ENCODE measurements at places on chromosomes 16 and 17.

DNA sequence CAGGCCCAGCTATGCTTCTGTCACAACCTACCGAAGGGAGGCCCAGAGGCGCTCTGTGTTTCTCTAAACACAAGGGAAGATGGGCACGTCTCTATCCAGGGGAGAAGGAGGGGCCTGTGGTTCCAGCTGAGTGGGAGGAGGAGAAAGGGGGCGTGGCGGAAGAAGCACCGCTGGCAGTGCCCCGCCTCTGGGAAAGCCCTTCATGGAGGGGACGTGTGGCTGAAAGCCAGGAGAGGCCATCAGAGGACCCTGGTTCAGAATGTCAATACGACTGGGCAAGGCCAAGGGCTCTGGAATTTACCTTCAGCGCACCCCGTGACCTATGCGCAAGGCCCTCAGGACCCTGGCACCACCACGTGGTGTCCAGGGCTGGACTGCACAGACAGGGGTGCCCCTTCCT, 12.3 kb upstream of the SLC38A8 start:
- no peak for DNase-seq

GRCh38 chr17:57211543-57211942, 44.8 kb upstream of the MSI2 start:
- DNase-seq = no peak

GRCh38 chr17:35313875-35314409, 59.5 kb downstream of the SLFN11 start:
- DNase-seq = peak; percentile 8

- DNase-seq = no peak
These were observed 57.7 kb upstream of the RBFOX3 start for GRCh38 chr17:79668344-79669250.

DNA sequence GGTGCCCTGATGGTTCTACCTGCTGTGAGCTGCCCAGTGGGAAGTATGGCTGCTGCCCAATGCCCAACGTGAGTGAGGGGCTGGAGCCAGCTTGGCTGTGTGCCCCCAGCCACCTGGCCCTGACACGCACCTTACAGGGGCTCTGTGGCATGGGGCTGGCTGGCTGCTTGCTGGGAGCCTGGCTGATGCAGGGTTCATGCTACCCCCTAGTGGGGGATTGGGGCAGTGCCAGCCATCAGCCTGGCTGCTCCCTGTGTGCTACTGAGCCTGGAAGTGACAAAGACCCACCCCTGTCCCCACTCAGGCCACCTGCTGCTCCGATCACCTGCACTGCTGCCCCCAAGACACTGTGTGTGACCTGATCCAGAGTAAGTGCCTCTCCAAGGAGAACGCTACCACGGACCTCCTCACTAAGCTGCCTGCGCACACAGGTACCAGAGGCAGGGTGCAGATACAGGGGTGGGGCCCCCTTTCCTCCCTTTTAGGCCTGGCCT, 5.7 kb downstream of the GRN start:
- DNase-seq = peak; percentile 75

GRCh38 chr17:63967953-63968352, 4.8 kb downstream of the SCN4A start:
- DNase-seq = no peak

DNA sequence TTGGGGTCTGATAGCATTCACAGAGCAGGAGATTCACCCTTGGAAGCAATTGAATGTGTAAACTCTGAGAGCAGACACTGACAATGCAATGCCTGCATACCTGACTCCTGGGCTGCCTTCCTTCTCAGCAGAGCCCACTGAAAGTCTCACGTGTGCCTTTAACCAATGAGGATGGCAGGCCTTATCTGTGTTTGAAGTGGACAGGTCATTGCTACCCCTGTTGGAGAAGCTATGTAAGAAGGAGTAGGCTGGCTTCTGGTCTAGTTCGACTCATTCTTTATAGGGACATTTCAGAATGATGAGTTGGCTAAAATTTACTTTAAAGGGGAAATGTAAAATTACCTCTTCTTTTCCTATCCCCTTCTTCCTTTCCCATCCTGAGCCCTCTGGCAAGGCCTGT, 446.3 kb downstream of the SLC39A11 start:
- DNase-seq = no peak

DNA sequence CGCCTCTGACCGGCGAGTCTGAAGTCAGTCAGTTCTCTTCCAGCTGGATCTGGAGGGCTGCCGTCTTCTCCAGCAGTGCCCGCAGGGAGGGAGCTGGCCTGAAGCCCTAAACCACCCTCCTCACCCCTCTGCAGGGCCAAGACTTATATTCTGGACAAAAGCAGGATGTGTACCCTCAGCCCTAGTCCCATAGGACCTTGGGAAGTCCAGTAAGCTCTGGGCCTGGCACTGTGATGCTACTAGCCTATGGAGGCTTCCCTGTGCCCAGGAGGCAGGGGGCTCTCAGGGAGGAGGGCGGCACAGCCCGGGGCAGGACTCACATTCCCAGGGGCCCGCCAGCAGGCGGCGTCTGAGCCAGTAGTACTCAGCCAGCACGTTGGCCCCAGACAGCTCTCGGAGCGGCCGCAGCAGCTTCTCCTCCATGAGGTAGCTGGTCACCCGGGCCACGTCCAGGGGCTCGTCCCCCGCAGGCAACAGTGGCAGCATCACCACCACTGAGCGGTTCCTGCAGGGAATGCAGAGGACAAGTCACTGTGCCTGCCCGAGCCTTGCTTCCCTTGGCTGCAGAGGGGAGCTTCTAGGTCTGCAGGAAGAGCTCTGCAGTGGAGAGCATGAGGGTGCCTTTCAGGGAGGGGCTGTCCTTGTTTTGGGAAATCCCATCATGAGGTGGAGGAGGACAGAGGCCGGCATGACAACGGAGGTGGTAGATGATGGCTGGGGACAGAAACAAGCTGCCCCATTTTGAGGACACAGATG, 41.7 kb downstream of the RMI2 start:
- peak; percentile 14 for DNase-seq

GRCh38 chr17:56897646-56898424, 16.0 kb downstream of the TRIM25 start:
- no peak for DNase-seq

DNA sequence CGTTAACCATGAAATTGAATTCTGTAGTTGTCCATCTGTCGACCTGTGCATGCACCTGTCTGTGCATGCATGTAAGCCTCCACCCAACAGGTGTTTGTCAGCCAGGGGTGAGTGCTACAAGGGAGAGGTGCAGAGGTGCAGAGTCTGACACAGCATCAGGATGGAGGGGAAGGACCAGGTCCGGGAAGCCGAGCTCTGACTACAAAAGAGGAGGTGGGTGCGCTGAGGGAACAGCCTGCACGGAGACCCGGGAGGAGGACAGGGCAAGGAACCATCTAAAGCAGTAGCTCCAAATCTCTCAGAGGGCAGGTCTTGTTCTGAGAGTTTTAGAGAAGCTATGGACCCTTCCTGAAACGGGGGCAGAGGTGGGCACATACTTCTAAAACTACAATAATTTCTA, 54.1 kb downstream of the B9D1 start:
- DNase-seq = no peak

DNA sequence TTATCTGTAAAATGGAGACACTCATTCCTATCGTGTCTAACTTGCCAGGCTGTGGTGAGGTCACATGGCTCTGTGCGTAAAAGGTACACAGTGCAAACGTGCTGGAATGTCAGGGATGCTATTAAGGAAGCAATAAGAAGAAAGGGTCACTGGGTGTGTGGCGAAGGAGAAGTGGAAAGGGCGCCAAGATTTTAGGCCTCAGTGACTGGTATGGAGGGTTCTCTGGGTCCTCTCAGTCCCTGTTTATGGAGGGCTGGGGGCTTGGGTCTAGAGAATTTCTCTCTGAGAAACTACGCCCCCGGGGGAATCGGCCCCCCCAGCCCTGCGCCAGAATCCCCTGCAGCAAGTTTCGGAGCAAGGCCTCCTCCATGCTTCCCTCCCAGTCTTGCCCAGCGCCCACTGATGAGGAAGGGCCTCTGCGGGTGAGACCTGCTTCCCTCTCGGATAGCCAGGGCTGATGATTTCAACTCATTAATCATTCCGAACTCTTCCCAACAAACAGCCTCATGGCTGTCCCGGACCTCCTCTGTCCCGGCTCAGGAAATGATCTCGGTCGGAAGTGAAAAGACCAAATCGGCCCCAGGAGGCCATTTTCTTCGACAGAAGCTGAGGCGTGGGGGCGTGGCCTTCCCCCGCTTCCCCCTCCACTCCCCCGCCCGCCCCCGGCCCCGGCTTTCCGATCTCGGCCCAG, 1.2 kb upstream of the HEXIM1 start:
- peak; percentile 80 for DNase-seq

DNA sequence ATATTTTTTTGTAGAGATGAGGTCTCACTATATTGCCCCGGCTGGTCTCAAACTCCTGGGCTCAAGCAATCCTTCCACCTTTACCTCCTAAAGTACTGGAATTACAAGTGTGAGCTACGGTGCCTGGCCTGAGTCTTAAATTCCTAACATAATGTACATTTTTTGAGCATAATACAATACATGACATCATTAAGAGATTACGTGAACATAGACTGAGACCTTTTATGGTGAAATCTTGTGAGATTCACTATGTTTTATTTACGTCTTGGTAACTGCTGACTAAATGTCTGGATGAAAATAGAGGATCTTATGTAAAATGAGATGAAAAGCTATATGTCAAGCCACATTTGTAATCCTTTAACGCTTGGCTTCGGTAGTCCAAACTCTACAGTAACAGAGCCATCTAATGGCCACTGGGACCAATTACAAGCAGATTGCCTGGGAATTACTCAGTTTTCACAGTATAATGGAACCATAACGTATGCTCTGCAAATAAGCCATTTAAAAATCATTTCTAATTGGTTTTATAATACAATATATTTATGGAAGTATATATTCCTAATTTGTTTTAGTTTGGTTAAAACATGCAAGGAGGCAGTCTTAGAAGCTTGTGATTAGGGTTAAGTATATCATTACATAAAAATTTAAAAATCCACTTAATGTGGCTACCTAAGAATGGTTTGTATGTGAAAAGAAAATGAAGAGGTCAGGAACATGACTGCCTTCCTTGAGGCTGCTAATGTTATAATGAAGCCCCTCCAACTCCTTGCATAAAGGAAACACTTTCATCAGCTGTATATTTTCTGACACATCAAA, 8.1 kb upstream of the EFCAB13 start:
- DNase-seq = peak; percentile 83

DNA sequence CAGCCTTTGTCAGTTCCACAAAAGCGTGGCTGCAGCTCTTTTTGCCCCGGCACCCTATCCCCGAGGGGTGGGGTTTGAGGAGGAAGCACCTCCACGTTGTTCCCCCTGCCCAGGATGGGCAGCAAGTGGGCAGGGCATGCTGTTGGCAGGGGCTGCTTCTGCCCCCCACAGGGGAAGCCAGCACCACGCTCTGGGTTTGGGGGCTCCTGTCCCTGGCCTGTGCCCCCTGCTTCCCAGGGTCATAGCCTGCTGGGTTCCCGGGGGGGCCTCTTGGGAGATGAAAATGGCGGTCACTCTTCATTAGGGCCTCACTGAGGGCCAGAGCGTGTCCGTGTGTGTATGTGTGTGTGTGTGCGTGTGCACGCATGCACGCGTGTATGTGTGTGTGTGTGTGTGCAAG, 22.8 kb downstream of the LASP1 start:
- DNase-seq = no peak

DNA sequence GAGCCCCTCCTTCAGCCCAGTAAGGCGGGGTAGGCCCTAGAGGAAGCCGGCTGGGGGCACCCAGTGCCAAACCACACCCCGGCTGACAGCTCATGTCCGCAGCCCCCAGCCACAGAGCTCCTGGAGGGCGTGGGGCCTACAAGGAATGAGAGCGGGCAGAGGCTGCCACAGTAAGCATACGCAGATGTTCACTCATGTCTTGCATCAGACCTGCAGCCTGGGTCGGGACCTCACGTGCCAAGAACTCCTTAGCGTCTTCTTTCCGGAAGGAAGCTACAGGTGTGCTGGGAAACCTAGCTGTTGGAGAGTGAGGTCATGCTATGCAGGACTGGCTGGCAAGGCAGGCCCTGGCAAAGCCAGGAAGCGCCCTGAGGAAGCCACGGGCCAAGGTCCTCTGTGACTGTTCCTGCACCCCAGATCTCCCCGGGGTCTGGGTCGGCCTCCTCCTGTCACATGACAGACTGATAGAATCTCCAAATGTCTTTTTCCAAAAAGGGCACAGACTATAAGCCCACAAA, 1.6 kb downstream of the ZNF598 start:
- DNase-seq = peak; percentile 65

- no peak for DNase-seq
These were observed 2.3 kb downstream of the NGFR start for GRCh38 chr17:49497148-49498028.

DNA sequence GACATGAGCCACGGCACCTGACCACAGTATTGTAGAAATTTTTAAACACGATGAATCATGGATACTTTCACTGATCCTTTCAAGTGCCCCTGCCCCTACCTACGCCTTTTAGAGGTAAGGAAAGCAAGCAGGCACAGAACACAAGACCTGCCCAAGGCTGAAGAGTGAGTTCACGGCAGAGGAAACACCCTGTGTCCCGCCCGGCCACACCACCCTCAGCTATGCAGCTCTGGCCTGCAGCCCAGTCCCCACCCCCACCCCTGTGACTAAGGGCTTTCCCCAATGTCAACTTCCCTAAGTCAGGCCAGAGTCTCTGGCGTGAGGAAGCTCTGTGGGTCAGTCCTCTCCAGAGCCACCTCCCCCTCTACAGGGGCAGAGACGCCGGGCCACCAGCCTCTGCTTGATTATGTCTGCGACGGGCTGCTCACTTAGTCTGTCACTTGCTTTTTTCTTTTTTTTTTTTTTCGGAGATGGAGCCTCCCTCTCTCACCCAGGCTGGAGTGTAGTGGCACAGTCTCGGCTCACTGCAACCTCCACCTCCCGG, 8.4 kb downstream of the SLC16A5 start:
- peak; percentile 90 for DNase-seq

DNA sequence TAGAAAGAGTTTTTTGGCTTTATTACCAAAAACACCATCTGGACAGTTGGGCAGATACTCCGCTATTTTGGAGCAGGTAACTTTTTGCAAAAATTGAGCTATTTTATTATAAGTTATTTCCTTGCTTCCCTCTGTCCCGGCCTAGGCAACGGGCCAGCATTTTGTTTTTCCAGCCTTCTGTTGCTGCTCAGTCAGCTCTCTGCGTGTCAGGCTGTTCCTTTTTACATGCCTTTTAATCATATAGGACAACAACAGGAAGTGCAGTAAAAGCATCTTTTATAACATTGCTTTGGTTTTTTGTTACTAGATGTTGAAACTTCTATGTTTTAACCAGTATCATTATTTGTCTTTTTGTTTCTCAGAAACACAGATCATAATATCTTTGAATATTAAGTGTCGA, 30.4 kb downstream of the PPM1D start:
- no peak for DNase-seq

- no peak for DNase-seq
These were observed 34.1 kb upstream of the CCR7 start for GRCh38 chr17:40599468-40599763.

DNA sequence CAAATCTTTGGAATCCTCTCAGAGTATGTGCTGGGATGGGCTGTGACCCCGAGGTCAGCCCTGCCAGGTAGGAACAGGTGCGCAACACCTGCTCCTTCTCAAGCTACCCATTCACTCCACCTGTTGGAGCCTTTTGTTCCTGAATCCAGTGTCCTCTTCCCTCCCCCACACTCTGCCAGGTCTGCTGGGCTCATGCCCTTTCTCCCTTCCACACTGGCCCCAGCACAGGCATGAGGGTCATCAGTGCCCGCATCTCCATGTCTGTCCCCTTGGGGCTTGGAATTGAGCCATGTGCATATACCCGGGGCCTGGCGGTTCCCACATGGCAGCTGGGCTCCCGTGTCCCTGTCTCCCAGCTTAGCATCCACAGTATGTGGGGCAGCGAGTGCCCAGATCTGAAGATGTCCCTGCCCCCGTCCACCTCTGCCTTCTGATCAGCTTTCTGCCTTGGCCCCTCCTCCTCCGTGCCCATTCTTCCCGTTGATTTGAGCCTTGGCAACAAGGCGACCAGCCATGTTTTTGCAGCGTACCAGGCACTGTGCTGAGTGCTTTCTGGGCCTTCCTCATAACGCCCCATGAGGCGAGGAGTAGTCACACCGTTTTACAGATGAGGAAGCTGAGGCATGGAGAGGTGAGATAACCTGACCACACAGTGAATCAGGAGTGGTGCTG, 102.2 kb downstream of the RAP1GAP2 start:
- DNase-seq = no peak

All from hematopoietic multipotent progenitor cell treated with erythropoietin and hydrocortisone succinate and interleukin-3 and kit ligand, for 8 days (in vitro differentiated cells).